ENCODE measurements at places on chromosomes 11 and 22.

DNA sequence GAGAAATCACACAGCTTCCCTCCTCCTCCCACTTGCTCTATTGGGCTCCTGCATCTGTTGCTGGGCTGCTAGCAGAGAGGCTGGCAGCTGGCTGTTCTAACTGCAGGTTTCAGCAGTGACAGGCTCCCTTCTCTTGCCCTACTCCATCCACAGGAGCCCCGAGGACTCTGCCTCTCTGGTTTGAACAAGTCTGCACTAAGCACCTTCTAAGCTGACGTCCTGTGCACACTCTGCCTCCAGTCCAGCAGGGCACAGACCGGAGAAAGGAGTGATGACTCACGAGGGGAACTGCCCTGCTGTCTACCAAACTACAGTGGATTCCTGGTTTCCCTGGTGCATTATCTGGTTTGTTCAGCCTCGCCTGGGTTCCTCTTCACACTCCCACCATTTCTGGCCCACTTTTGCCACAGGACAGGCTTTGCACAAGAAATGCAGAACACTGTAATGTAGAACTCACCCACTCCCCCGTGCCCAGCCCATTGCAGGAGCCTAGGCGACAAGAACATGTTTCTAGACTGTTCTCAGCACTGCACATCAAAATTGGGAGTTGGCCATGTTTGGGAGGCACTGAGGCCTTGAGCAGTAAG is 26.0 kb downstream of the IL10RA start:
- DNase-seq, result peak; percentile 27

GRCh38 chr11:42870480-42870879 is 441.3 kb upstream of the API5 start:
- DNase-seq, result no peak

DNA sequence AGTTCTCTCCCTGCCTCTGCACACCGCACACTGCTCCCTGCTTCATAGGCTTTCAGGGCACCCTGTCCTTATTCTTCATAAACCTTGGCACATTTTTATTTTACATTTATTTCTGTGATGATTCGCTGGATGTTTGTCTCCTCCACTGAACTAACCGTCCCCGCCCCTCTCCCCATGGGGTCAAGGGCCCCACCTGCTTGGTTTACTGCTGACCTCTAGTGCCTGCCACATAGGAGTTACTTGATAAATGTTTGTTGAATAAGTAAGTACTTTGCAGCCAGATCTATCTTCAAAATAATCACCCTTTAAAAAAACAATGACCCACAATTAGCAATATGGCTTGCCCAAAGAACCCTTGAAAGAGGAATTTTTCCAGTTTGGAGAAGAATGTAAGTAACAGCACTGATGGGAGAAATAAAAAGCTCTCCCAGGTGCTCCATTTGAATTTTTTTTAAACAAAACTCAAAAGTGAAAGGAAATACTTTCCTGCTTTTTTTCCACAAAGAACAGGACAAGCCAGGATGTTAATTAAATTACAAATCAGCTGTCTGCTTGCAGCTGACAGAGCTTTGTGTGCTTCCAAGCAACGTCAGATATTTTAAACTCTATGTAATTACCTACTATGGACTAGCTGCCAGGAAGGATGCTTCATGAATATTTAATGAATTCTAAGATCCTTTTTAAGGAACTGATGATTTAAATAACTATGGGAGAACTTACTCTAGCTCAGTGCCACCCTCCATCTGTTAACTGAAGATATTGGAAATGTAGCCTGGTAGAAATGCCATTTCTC is 1083.6 kb downstream of the DLG2 start:
- DNase-seq, result no peak

GRCh38 chr22:48491451-48491941 is 1336.2 kb downstream of the BRD1 start:
- DNase-seq, result no peak

- no peak for DNase-seq
Measured at GRCh38 chr22:19998991-19999820, 17.4 kb downstream of the ARVCF start.

DNA sequence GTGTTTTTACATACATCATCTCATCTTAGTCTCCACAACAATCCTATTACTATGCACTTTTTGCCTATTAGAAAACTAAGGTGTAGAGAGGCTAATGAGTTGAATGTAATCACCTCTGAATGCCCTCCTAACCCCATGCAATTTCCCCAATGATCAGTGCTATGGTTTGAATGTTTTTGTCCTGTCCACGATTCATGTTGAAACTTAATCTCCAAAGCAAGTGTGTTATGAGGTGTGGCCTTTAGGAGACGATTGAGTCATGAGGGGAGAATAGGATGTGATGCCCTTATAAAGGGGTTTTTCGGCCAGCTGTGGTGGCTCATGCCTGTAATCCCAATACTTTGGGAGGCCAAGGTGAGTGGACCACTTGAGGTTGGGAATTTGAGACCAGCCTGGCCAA is 2.0 kb upstream of the CCDC73 start:
- no peak for DNase-seq

DNA sequence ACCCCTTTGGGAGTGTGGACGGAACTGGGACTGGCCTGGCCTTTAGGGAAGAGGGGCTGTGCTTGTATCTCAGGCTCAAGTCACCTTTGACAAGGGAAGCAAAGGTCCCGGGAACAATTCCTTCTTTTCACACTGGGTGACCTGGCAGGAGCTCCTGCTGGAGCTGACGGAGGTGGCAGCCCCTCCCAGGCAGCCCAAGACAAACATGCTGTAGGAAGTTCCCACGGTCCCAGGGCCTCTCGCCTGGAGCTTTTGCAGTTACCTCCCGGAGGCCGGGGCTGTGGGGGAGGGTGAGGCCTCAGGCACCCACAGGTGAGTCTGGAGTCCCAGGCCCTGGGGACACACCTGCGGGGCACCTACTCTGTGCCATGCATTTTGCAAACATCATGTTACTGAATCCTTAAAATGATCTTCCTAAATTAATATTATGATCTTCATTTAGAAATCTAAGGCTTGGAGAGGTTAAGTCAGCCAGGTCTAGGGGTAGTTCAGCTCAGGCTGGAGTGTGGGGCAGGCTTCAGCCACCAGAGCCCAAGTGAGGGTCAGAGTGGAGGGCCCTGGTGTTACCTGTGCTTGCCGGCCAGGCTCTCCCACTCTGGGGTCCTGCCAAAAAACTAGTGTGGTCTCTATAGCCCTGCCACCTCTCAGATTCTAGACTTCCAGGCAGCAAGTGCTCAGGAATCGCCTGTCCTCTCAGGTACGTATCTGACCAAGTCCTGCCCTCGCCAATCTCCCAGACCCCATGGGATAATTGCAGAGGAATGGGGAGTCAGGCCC is 15.7 kb upstream of the MYEOV start:
- no peak for DNase-seq

- no peak for DNase-seq
Measured at GRCh38 chr11:7871056-7871455, 60.0 kb downstream of the OR10A6 start.

GRCh38 chr22:32745251-32745995 is 56.1 kb upstream of the TIMP3 start:
- peak; percentile 58 for DNase-seq

- no peak for DNase-seq
Measured at GRCh38 chr11:33021501-33021900, 5.8 kb downstream of the DEPDC7 start.

DNA sequence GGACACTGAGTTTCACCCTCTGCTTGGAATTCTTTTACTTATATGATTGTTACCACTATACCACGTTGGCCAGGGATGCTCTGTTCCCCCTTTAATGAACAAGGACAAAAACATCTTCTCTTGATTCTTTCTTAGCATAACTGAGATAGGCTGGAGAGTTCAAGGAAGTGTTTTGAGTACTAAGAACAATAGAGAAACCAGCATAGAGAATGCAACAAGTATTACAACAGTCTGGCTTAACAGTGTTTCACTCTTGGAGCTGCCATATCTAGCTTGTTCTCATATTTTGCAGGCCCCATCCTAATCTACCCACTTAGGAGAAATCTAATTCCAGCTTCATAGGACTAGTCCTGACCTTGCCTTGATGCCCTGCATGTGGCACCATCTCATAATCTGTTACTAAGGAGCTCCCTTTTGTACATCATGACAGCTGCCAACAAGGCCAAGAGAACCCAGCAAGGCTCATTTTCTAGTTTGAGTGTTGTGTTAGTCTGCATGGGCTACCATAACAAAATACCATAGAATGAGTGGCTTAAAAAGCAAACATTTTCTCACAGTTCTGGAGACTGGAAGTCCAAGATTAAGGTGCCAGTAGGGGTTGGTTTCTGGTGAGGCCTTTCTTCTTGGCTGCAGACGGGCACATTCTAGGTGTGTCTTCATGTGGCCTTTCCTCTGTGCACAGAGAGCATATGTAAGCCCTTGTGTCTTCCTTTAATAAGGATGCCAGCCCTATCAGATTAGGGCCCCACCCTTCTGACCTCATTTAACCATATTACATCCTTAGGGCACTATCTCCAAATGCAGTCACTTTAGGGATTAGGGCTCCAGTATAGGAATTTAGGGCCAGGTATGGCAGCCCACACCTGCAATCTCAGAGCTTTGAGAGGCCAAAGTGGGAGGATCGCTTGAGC is 37.8 kb downstream of the PACS1 start:
- no peak for DNase-seq

DNA sequence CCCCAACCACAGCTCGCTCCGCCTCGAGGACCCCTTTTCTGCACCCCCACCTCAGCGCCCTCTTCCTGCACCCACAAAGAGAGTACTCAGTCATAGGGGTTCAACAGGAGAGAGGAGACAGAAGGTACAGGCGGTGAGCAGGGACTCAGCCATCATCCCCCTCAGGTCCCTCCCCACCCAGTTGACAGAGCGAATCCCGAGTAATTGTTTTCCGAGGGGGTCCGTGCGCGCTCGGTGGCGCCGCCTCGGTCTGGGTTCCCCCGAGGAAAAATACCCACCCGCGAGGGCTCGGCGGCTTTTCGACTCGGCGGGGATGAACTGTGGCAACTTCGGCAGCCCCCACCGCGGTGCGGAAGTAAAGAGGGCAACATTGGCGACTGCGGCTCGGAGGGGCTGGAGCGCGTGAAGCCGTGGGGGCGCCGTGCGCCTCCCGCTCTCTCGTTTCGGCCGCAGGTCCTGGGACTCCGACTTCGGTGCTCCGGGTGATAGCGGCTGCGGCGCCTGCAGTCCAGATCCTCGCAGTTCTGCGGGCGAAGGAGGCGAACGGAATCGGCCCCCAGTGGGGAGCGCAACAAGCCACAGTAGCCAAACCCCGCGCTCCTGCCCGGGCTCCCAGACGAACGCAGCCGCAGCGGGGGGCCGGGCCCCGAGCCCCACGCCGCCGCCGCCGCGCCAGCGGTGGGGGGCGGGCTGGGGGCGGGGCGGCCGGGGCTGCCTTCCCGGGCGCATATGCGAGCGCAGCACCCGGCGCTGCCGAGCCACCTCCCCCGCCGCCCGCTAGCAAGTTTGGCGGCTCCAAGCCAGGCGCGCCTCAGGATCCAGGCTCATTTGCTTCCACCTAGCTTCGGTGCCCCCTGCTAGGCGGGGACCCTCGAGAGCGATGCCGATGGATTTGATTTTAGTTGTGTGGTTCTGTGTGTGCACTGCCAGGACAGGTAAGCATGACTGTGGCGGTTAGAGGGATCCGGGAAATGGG is at the start of gene NELL1:
Gene NELL1 (plus strand): TSS at position 743 of the 976 bp plus-strand sequence.
- DNase-seq, result no peak
